ENCODE measurements at places on chromosomes 3 and 15.

DNA sequence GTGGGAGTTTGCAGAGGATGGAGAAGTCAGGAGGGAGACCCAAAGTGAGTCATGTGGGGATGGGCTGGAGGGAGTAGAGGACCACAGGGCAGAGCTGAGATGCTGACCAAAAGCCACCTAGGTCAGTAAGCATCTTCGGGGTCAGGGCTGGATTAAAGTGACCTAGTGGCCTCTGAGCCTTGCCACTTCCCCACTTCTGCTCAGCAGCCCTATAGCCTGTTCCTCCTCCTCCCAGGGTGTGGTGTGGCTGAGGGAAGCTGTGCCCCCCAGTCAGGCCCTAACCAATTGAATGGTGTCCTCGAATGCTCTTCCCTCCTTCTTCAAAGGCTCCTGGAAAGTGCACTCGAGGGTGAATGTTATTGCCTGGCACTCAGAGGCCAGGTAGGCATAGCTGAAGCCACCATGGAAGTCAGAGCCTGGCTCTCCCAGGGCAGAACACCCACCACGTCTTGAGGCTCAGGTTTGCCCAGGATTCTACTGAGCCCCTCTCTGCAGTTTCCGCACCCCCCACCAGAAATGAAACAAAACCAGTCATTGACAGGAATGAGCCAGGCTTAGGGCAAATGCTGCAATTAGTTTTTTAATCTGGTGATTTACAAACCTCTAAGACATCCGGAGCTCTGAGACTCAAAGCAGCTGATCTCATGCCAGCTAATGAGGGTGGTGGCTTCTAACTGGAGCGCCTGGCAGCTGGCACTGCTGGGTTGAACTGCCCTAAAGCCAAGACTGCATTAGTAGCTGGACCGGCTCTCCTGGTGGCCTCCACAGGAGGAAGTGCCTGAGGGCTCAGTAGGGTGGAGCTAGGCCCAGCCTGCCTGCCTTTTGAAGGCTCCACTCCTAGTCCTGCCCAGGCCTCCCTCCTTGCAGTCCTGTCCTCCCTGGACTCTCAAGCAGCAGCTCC lies 26.0 kb upstream of the VIPR1 start:
- DNase-seq, result no peak
- no peak overlapping the region for H3K4me3 ChIP-seq
- H3K36me3 ChIP-seq, result no peaks in the 10 kb centered on the region
- H3K27ac ChIP-seq, result no peak overlapping the region
- peaks cover 46% of the 10 kb centered on the region for H3K27me3 ChIP-seq
- H3K4me1 ChIP-seq, result no peaks in the 10 kb centered on the region

DNA sequence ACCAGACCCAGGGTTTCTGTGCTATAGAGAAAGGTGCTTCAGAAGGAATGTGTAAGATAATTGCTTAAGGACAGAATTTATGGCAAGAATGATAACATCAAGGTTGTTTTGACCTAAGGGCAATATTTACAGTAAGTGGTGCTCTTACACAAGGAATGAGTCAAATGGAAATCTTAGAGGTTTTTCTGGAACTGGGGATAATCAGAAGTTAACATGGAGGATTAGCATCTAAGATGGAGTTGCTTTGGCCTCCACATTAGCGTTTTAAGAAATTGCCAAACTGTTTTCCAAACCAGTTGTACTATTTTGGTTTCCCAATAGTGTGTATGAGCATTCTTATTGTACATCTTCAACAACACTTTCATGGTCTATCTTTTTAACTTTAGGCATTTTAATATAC lies 3.1 kb downstream of the WDR93 start:
- H3K4me3 ChIP-seq, result no peak overlapping the region
- DNase-seq, result no peak
- no peak overlapping the region for H3K27ac ChIP-seq
- no peaks in the 10 kb centered on the region for H3K36me3 ChIP-seq

DNA sequence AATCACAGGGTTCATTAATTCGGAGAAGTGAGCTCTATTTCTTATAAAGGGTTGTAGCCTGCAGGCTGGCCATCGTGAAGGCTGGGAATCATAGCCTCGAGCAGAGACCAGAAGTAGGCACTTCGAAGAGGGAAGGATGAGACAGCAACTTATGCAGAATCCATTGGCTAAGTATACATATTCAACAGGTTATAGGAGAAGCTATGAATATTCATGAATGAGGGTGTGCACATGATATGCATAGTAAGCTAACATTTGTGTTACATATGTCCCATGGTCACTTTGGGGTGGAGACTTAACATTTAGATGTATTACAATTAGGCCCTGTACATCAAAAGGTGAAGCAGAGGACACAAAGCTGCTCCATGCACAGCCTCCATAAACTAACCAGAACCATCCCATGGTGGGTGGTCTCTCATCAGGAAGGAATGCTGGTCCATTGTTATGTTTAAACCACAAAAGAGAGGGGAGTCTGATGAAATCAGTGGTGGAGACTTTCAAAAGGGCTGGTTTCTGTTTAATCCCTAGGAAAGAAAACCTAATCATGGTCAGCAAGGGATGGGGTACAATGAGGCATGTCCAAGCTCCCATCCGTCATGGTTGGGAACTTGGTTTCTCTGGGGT lies 80.8 kb upstream of the FHIT start:
- no peak for DNase-seq
- H3K4me1 ChIP-seq, result no peaks in the 10 kb centered on the region
- H3K36me3 ChIP-seq, result no peaks in the 10 kb centered on the region
- no peak overlapping the region for H3K27ac ChIP-seq
- no peak overlapping the region for H3K4me3 ChIP-seq

DNA sequence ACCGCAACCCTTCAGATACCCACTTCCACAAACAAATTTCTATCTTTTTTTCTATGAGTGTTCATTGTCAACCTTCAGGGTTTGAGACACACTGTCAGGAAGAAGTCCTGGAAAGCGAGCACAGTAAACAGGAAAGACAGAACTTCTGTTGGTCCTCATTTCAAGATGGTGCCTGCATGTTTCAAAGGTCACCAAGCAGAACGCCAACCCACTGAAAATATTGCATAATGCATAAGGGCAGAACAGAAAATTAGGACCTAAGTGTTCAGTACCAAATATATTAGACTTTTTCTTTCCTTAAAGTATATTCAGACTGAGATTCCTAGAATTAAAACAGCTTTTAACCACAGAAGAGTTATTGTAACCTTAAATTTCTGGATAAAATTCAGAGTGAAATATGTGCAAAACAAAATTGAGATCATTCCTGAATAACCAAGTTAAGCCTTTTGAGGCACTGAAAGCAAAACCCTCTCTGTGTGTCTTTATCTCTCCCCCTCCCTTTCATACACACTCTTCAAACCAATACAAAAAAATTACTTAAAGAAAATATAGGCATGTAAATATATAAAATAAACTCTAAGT lies 387.8 kb upstream of the THBS1 start:
- H3K27me3 ChIP-seq, result no peaks in the 10 kb centered on the region
- no peak overlapping the region for H3K4me3 ChIP-seq
- no peak for DNase-seq

- peaks cover 4% of the 10 kb centered on the region for H3K36me3 ChIP-seq
- H3K27me3 ChIP-seq, result no peaks in the 10 kb centered on the region
- no peak overlapping the region for H3K4me3 ChIP-seq
- no peak for DNase-seq
These were observed 28.3 kb upstream of the TNIK start for GRCh38 chr3:171488479-171488878.

DNA sequence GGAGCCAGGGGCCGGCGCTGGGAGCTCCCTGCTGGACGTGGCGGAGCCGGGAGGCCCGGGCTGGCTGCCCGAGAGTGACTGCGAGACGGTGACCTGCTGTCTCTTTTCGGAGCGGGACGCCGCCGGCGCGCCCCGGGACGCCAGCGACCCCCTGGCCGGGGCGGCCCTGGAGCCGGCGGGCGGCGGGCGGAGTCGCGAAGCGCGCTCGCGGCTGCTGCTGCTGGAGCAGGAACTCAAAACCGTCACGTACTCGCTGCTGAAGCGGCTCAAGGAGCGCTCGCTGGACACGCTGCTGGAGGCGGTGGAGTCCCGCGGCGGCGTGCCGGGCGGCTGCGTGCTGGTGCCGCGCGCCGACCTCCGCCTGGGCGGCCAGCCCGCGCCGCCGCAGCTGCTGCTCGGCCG lies 1.5 kb downstream of the SMAD6 start:
- no peaks in the 10 kb centered on the region for H3K36me3 ChIP-seq
- H3K4me1 ChIP-seq, result peaks cover 25% of the 10 kb centered on the region
- no peak overlapping the region for H3K4me3 ChIP-seq

- no peak overlapping the region for H3K27ac ChIP-seq
- H3K27me3 ChIP-seq, result no peaks in the 10 kb centered on the region
- no peak overlapping the region for H3K4me3 ChIP-seq
These were observed 144.7 kb upstream of the GADL1 start for GRCh38 chr3:31039145-31039544.

- H3K4me3 ChIP-seq, result no peak overlapping the region
- peaks cover 22% of the 10 kb centered on the region for H3K4me1 ChIP-seq
- H3K27me3 ChIP-seq, result peaks cover 19% of the 10 kb centered on the region
- DNase-seq, result no peak
These were observed 2.4 kb downstream of the HYKK start for GRCh38 chr15:78509726-78510312.

DNA sequence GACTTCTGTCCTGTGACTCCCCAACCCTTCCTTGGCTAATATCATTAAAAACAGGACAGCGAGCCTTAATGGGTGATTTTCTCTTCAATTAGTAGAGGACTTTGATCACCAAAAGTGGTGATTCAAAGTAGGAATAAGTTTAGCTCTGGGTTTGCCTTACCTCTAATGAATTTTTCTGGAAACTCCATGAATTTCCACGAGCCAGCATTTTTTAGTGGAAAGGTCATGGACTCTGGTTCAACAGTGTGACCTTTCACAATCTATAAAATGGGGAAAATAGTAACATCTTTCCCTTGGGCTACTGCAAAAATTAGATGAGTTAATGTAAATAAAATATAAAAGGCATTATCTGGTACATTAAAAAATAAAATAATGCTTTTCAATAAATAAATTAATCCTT lies 417.8 kb upstream of the NR2F2 start:
- no peaks in the 10 kb centered on the region for H3K4me1 ChIP-seq
- H3K27ac ChIP-seq, result no peak overlapping the region
- H3K36me3 ChIP-seq, result no peaks in the 10 kb centered on the region
- DNase-seq, result no peak
- peaks cover 24% of the 10 kb centered on the region for H3K27me3 ChIP-seq

DNA sequence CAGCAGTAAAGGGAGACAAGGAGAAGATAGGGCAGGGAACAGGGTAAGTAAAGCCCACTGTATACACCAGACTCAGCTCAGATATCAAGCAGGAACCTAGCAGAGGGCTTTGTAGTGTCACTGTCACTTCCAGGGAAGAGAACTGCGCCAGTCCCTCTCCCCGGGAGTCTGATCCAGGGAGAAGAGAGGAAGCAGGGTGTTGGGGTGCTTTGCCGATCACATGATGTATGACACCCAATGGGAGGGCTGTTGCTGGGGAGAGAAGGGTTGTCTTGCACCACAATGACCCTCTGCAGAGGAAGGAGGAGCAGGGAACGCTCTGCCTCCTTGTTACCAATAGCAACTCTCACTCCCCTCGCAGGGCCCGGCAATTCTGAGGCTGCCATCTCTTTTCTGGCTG lies 147.2 kb upstream of the SLC2A2 start:
- H3K27ac ChIP-seq, result no peak overlapping the region
- DNase-seq, result no peak
- no peaks in the 10 kb centered on the region for H3K27me3 ChIP-seq

- H3K27ac ChIP-seq, result no peak overlapping the region
- no peaks in the 10 kb centered on the region for H3K36me3 ChIP-seq
- no peak overlapping the region for H3K4me3 ChIP-seq
- DNase-seq, result no peak
- no peaks in the 10 kb centered on the region for H3K27me3 ChIP-seq
These were observed 247.8 kb upstream of the ALCAM start for GRCh38 chr3:105118905-105119304.
